ENCODE measurements at places on chromosomes 2 and 18. TPM values are rescaled to one million over a fixed set of nuclear protein-coding genes. Genes with fewer than 3 reads are reported as not detected.

TUBB8B gene
- total RNA-seq, result not detected

SRD5A2 gene
- total RNA-seq, result not detected

ACYP2 gene
- total RNA-seq, result 18.1 TPM

AGXT gene
- not detected for total RNA-seq

INPP1 gene
- 16.7 TPM for total RNA-seq

LGALSL gene
- total RNA-seq, result 8.6 TPM

CPLX4 gene
- total RNA-seq, result not detected

AMER3 gene
- total RNA-seq, result not detected

PMAIP1 gene
- total RNA-seq, result 264 TPM

DNAH6 gene
- 0.60 TPM for total RNA-seq

LRRC30 gene
- total RNA-seq, result not detected

IRS1 gene
- total RNA-seq, result 0.36 TPM

SNORC gene
- total RNA-seq, result 0.98 TPM

TBR1 gene
- total RNA-seq, result not detected

SH3RF3 gene
- total RNA-seq, result 0.23 TPM

CENPA gene
- total RNA-seq, result 0.52 TPM

RNF125 gene
- 74.7 TPM for total RNA-seq

LAMA1 gene
- total RNA-seq, result not detected

TPO gene
- total RNA-seq, result not detected

CFC1 gene
- total RNA-seq, result not detected

PLCL1 gene
- 0.86 TPM for total RNA-seq

CNTNAP5 gene
- total RNA-seq, result not detected

GPR155 gene
- total RNA-seq, result 3.6 TPM

RAB17 gene
- not detected for total RNA-seq

DSG2 gene
- total RNA-seq, result not detected

MOCOS gene
- total RNA-seq, result 0.16 TPM

ANKRD23 gene
- total RNA-seq, result 11.2 TPM

TMEM169 gene
- 0.68 TPM for total RNA-seq

CHAC2 gene
- 0.83 TPM for total RNA-seq

RPL31 gene
- total RNA-seq, result 996 TPM

All from natural killer cell (primary cell).